ENCODE measurements at places on chromosomes 1 and 21. TPM values are rescaled to one million over a fixed set of nuclear protein-coding genes. Genes with fewer than 3 reads are reported as not detected.

Gene GJC2
- total RNA-seq = 5.1 TPM

Gene FAM72A
- 2.3 TPM for total RNA-seq

Gene IVL
- not detected for total RNA-seq

Gene SH2D2A
- total RNA-seq = 0.13 TPM

Gene MAST2
- 46.8 TPM for total RNA-seq

Gene C1orf116
- total RNA-seq = under 0.01 TPM

Gene ZBTB8A
- total RNA-seq = 6.9 TPM

Gene CRNN
- not detected for total RNA-seq

Gene MARK1
- total RNA-seq = 1.2 TPM

Gene EPHA2
- 76.8 TPM for total RNA-seq

Gene CD55
- 79.0 TPM for total RNA-seq

Gene FBXO44
- total RNA-seq = 13.8 TPM

Gene CADM3
- 0.33 TPM for total RNA-seq
